Fibroblast of skin of scalp (primary cell): ENCODE measurements at places on chromosomes 5 and 9.
A peak's percentile ranks its signal among the peaks of the same experiment; 100 is the strongest.

DNA sequence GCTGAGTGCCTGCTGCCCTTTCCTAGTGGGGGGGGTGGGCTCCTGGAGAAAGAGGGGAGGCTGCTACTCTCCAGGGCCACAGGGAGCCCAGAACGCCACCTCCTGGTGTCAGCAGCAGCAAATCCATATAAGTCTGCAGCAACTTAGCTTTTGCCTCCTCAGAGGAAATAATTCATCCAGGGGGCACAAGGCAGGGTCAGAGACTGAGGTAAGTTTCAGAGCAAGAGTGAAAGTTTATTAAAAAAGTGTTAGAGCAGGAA lies 4.0 kb upstream of the CLPTM1L start:
- DNase-seq: no peak

DNA sequence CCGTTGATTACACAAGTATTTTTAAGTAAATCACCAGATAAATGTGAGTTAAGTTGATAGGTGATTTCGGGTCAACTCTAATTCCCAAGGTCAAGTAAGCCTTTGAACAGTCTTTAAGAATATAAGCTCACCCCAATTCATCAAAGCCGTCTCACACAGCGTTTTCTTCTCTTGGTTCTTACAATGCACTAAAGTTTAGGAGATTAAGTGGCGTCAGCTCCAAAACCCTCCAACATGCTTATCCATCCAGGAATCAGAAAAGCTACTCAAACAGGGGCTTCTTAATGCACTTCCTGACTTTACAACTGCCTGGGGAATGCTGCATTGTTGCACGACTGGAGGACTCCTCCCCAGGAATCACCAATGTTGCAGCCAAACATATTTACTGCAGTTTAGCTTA lies 206.2 kb upstream of the EFNA5 start:
- DNase-seq: no peak

DNA sequence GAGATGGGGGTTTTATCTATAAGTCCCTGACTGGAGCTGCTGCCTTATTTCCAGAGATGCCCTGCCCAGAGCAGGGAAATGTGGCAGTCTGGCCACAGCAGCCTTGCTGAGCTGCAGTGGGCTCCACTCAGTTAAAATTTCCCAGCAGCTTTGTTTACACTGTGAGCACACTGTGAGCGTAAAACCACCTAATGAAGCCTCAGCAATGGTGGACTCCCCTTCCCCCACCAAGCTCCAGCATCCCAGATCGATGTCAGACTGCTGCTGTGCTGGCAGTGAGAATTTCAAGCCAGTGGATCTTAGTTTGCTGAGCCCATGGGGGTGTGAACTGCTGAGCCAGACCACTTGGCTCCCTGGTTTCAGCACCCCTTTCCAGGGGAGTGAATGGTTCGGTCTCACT lies 208.7 kb upstream of the RAI14 start:
- DNase-seq: no peak

DNA sequence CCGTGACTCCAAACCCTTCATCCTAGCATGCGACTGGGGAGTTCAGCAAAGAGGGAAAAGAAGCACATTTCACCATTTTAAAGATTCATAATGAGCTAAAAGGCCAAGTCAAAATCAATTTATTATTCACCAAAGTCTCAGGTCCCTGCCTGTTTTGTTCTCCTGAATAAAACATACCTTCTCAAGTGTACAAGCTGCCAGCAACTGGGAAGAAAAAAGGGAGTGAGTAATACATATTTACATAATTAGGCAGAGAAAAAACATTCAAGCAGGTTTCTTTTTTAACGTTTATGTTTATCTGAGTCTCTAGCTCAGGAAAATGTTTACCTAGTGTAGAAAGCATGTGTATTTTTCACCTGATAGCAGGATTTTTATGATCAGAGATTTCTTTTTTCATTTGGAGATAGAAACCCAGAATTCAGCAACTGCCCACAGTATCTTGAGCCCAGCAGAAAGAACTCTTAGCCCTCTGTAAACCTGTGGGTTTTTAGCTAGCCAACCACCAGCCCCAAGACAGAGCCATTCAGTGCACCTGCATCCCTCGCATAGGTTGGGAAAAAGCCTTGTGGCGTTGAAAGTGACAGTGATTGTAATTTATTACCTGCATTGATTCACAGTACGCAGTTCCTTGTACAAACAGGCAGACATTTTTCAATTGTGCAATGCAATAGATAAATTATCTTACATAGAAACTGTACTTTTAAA lies 117.9 kb upstream of the GRIA1 start:
- DNase-seq: no peak

DNA sequence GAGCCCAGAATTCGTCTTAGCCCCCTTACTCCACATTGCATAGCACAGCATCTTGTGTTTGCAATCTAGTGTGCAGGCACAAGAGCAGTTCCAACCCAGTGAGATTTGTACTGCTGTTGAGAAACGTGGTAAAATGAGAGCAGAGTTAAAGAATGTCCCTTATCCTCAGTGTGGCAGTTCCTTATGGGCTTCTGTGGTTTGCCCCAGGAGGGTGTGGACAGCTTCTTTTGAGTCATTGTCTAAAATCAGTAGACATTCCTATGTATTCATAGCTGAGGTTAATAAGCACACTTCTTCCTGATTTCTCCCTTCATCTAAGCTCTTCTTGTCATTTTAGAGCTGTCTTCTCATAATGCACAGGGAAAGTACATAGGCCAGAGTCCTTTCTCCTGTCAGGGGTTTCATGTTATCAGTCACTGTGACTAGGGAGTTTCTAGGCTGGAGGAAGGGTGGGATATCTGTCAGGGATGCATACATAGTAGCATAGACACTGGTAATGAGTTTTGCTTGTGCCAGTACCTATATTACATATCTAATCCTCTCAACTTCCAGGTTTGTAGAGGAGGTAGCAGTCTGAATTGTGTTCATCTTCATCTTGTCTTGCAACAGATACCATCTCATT lies 2.0 kb upstream of the CAVIN4 start:
- DNase-seq: peak; percentile 87

DNA sequence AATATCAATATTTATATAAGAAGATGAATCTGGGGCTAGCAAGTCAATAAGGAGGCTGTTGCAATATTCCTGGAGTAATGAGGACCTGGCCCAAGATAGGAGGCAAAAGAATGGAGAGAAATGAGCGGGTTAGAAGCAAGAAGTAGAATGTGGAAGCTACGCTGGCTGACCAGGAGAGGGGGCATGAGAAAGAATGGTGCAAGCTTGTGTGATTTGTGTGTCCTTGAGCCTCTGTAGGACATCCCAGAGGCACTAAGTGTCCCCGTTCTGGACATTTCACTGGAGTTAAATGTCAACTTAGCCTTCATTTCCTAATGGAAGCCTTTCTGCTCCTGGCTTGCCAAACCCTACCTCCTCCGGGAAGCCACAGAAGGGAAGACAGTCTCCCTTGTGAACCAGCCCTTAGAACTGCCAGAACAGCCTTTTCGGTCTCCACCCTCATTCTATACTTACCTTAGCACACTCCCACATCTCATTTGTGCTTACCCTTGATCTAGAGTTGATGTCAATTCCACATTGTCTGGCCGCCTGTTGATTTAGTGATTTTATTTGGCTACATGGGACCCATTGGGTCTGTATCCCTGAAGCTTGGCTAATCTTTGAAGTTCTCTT lies 6.7 kb upstream of the PDE6A start:
- no peak for DNase-seq

GRCh38 chr5:156582193-156582598 lies 255.2 kb downstream of the SGCD start:
- DNase-seq: no peak

- peak; percentile 40 for DNase-seq
These were observed 10.6 kb downstream of the DDX46 start for GRCh38 chr5:134769206-134769605.

DNA sequence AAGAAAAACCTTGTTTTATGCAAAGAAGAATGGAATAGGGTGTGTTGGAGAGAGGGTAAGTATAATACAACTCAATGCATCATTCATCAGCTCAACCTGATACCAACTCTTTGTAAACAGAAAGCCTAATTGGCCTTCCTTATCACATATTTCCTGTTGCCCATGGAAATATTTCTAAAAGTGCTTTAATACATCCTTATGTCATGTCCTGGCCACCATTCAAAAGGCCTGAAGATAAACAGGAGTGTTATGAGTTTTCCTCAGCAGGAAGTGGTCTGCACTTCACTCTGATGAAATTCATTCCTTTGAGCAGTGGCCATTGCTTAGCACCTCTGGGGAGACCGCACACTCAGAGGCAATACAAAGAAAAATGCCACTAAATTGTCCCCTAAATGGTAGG lies 511.2 kb downstream of the SEMA5A start:
- peak; percentile 65 for DNase-seq

- peak; percentile 69 for DNase-seq
These were observed 155.4 kb upstream of the CLINT1 start for GRCh38 chr5:158014372-158014771.

DNA sequence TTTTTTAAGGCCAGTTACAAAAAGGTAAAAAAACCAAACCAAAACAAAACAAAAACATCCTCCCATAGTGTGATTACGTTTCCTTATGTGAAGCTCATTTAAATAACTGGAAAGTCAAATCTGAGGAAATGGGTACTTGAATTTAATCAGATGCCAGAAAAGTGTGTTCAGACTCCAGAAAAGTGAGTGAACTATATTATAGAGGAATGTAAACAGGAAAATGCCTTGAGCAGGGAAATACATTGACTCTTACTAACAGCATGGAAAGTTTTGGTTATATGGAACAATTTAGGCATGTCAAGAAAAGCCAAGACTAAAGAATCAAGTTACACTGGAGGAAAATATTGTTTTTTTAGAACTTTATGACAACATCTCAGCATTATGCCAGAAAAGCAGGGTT lies 37.8 kb upstream of the RNF20 start:
- DNase-seq: peak; percentile 82

GRCh38 chr5:145856285-145856818 lies 16.5 kb downstream of the GRXCR2 start:
- DNase-seq: peak; percentile 61

- DNase-seq: peak; percentile 60
These were observed 49.5 kb downstream of the AGXT2 start for GRCh38 chr5:34998058-34998789.

- DNase-seq: peak; percentile 67
These were observed 116.0 kb downstream of the UNC13B start for GRCh38 chr9:35277628-35278359.

DNA sequence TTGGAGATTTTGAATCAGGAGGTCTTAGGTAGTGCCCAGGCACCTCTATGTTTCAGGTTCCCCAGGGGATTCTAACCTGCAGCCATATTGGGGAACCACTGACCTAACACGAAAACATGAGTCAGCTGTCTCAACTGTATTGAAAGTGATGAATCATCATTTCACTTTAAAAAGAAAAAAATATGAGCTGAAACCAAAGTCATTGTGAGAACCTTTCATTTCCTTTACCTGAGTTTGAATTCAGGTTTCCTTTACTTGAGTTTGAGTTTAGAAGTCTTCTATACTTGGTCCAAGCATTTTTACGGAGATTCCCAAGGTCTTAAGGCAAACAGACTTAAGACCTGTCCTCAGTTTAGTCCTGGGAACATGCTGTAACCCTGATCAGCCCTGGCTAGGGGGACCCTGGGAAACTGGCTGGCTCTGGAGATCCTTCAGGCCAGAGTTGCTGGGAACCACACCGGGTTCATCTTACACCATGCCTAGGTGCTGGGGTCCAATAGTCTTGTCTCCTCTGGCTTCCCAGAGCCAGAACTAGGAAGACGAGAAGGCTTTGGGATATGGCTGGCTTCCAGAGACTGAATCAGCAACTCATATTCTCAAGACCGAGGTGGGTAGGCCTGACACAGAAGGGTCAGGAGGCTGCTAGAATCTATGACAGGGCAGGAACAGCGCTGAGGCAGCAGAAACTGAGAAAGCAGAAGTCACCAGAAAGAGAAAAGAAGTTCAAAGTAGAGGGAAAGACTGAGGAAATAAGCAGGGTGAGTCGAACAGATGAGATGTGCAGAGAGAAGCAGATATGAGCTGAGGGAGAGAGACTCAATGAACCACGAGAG lies 16.4 kb upstream of the PDCD1LG2 start:
- peak; percentile 83 for DNase-seq
